Daoy (cell line): ENCODE measurements at places on chromosomes 3 and 15. TPM values are rescaled to one million over a fixed set of nuclear protein-coding genes. Genes with fewer than 3 reads are reported as not detected.

The CHRD gene
- total RNA-seq = 0.11 and 1.6 TPM in 2 replicates

The SMAD6 gene
- 9.0 and 12.2 TPM in 2 replicates for total RNA-seq

The FETUB gene
- not detected in 2 replicates for total RNA-seq

GRCh38 chr3:108468577-108468976 lies 41.8 kb downstream of the MYH15 start:
- DNase-seq = no peak

- DNase-seq = no peak
These were observed 785 bp downstream of the MFSD1 start for GRCh38 chr3:158802409-158803268.

DNA sequence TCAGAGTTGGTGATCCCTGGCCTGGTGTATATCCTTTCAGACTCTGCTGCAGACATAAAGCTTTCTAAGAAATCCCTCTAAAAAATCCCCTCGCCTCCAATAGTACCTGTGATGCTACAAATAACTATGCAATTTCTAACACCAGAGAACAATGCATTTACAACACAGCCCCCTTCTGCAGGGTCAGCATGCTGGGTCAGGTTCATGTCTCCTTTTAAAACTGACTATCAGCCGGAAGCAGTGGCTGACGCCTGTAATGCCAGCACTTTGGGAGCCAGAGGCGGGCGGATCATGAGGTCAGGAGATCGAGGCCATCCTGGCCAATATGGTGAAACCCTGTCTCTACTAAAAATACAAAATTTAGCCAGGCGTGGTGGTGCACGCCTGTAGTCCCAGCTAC lies 77.0 kb upstream of the SPATA12 start:
- DNase-seq = no peak

DNA sequence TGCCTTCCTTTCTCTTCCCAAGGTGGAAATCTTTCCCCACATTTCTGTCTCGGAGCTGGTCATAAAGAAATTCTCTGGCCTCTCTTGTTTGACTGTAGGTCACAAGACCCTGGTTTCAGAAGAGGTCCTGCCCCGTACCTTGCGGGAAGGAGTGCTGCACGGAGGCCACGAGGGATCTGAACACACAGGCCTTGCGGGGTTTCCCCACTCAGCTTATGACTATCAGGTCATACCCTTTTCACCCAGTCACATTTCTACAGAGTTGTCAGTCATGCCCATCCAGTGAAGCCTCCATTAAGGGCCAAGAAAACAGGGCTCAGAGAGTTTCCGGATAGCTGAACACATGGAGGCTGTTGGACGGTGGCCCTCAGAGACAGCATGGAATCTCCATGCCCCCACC lies 54.7 kb upstream of the ATP13A3 start:
- DNase-seq = no peak

- DNase-seq = no peak
These were observed 937.2 kb downstream of the ZPLD1 start for GRCh38 chr3:103372031-103372430.

DNA sequence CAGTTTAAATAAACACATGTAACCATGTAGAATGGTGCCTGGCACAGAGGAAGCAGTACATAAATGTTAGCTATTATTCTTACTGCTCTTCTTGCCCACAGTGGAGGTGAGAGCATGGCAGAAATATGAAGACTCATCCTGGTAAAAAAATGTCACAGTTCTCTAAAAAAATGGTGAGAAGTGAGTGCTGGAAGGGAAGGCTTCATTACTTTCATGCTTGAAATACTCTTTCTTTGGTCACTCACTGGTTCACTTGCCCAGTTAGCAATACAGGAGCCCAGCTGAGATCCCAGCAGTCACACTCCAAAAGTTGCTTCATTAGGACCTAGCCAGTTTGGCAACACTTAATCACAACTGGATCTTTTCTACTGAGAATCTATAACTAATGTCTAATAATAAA lies 1017.2 kb downstream of the TUSC7 start:
- no peak for DNase-seq

- no peak for DNase-seq
These were observed 41.4 kb upstream of the CTDSPL start for GRCh38 chr3:37820286-37820685.

GRCh38 chr3:49358884-49359225 lies 702 bp upstream of the GPX1 start:
- no peak for DNase-seq

DNA sequence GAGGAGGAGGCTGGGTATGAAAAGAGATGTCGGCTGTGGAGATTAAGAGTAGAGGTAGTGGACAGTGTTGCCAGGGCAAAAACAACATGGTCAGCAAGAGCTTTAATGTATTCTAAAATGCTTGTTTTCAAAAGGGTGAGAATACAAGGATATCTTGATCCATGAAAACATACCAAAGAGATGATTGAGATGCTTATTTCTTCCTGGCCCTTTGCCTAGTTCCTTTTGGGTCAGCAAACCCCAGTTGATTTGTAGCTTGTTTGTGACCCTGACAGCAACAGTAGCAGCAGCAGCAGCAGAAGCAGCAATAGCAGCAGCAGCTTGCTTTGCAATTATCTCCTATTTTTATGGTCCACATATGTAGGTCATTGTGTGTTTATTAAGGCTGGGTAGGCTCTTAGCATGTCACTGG lies 337.3 kb downstream of the LPP start:
- DNase-seq = no peak
